ENCODE measurements at places on chromosomes 11 and 22.
A peak's percentile ranks its signal among the peaks of the same experiment; 100 is the strongest.

DNA sequence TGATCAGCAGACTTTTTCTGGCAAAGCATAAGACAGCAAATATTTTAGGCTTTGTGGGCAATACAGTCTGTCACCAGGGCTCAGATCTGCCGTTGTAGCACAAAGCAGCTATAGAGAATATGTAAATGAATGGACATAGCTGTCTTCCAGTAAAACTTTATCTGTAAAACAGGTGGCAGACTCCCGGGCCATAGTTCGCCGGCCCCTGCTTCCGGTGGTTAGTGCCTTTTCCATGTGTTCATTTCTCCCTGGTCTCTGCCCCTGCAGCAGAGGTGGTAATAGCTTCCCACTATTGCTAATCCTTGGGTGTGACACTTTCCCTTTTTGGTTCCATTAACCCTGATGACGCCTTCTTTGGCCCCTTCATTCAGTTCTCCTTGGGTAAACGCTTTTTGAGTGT is 93.7 kb upstream of the LDLRAD3 start:
- no peak for DNase-seq

GRCh38 chr11:44288133-44288526 is 21.8 kb downstream of the ALX4 start:
- no peak for DNase-seq

DNA sequence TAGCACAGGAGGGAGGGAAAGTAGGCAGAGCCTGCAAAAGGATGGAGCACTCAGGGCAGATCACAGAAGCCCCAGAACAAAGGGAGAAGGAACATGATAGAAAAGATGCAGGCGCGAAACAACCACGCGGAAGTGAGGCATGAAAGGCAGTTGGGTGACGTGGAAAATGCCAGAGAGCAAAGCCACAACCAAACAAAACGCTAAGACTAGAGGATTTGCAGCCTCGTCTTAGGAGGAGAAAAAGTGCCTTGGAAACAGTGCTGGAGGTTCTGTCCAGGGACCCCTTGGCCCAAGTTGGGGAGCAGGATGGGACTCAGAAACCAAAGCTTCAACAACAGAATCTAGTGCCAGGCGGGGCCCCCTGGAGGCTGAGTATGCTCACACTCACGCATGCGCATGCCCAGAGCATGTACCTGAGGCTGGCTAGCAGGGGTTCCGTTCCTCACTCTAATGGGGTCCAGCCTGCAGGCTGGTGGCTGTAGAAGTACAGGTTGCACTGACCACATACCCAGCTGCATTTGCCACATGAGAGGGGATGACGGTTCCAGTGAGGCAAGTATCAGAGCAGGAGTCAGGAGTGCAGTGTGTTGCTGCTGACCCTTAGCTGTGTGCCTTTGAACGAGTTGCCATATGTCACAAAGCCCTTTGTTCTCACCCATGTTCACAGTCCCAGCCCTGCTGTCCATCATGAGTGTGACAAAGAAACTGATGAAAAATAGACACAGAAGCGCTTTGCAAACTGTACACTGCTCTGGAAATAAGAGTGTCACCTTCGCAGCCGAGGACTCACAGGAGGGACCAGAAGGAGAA is 568.6 kb upstream of the CADM1 start:
- DNase-seq, result no peak

DNA sequence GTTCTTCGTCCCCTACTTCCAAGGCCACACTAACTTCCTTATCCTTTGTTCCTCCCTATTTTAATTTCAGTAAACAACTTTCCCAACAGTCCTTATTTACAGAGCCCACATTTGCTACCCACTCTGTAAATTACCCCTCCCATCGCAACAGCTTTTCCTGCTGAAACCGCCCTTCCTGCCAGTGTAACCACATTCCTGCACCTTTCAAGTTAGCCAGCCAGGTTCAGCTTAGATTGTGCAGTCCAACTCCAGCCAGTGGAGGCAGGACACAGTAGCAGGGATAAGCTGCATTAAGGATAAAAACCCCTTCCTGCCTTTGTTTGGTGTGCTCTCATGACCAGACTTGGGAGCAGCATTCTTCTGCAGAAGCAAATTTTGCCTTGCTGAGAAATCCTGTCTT is 768.3 kb upstream of the ARHGAP42 start:
- no peak for DNase-seq

GRCh38 chr22:27630754-27631153 is 170.8 kb downstream of the MN1 start:
- DNase-seq, result no peak

DNA sequence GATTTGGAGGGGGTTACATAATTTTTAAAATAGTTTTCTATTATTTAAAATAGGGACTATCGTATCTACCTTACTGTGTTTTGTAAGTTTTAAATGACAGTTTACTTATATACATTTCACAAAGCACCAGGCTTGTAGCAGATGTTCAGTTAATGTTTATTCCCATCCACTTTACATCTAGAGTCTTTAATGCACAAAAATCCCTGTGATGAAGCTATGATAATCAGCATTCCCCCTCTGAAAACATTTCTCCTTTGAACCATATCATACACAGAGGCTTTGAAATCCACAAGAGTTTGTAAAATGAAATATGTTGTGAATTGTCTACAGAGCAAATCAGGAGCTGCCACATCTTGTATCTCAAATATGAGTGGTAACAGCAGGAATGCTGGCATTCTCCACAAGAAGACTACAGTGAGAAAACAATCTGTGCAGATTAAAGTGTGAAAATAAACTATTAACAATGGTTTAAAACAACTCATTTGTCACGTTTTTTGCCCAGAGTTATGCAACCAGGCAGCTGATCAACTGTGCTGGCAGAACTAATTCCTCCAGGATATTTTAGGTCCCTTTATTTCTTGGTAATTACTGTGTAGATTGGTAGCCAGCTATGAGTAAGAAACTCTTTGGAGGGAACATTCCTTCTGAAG is 699.1 kb upstream of the ARHGAP42 start:
- DNase-seq, result no peak

GRCh38 chr11:117992136-117992535 is 5.9 kb downstream of the IL10RA start:
- no peak for DNase-seq

DNA sequence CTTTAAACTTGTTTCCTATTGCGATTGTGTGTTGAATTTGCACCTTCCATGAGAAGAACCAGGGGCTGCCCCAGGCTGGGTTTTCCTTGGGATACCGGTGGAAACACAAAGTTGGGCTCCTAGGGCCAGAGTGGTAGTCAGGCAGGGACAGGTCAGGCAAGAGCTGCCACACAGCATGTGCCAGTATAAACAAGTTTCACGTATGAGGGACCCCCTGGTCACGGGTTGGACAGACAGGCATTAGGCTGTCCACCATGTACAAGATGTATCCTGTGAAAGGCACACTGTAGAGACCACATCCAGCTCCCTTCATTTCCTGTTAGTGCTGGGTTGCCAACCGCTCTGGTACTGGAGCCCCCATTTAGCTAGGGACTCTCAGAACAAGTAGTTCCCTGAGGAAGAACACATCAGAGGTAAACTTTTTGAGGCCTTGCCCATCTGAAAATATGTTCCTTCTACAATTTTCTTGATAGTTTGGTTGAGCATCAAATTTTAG is 8.8 kb downstream of the UPB1 start:
- no peak for DNase-seq

DNA sequence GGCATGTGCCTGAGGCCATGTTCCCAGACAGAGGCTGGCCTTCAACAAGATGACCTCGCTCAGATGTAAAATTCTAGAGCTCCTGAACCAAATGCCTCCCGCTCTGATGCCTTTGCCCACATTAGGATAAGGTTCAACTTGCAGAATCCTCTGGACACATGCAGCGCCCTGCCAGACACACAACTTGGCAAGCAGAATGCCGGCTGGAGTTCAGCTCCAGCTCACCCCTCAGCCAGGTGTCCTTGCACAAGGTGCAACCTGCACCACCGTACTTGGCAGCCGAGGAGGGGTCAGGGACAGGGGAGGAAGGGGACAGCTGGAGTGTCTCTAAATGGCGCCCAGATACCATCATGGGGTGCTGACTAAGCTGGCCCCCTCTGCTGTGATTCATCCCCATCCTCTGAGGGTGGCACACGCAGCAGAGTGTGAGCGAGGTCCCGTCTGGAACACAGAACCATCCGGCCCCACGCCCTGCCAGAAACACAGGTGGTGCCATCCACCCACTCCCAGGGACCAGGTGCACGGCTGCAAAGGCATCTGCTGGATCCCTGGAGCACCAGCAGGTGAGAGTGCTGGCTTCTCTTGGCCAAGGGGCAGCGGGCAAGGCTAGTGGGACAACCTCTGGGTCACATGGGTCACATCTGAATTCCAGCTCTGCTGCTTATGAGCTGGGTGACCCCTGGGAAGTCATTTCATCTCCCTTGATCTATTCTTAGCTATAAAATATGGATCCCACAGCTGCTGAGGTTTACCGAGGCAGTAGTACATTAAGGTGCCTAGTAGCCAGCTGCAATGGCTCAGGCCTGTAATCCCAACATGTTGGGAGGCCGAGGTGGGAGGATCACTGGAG is 12.8 kb downstream of the ZMAT5 start:
- DNase-seq, result no peak

GRCh38 chr11:10392095-10393079 is 62.7 kb upstream of the AMPD3 start:
- DNase-seq, result no peak

DNA sequence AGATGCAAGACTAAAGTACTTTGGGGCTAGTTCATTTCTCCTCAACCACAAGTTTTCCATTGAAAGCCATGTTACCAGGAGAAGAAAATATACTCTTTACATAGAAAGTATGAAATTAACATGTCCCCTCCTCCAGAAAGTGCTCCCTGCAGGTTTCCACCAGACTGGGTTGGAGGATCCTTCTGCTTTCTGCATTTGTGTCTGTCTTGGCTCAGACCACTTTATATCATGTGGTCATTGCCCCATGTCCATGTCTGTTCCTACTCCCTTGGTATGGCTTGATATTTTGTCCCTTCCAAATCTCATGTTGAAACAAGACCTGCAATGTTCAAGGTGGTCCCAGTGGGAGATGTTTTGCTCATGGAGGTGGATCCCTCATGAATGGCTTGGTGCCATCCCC is 28.4 kb upstream of the ACER3 start:
- DNase-seq, result no peak

- no peak for DNase-seq
Measured at GRCh38 chr11:91630916-91631673, 593.5 kb upstream of the FAT3 start.

- peak; percentile 51 for DNase-seq
Measured at GRCh38 chr11:126345283-126345682, 10.2 kb upstream of the ST3GAL4 start.
